CD14-positive monocyte (primary cell): ENCODE measurements at places on chromosomes 12 and 14.

DNA sequence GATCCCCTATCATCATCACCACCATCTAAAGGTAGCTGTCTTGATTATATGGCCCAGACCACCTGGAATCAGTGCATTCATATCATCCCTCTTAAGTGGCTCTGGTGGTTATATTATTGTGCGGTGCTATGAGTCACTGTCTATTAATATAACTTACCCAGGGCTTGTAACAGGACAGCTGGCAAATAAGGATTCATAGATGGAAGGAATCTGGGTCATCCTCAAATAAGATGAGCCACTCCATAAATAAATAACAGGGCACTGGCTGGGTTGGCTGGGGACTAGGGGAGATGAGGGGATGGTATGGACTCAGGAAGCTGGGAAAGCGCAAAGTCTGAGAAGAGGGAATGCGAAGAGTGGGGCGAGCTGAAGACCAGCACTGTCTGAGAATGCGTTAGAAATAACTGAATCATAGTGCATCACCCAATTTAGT lies 216.1 kb downstream of the NUAK1 start:
- H3K4me1 ChIP-seq = no peaks in the 10 kb centered on the region
- no peak for DNase-seq
- no peak overlapping the region for H3K27ac ChIP-seq
- H3K4me3 ChIP-seq = no peak overlapping the region

DNA sequence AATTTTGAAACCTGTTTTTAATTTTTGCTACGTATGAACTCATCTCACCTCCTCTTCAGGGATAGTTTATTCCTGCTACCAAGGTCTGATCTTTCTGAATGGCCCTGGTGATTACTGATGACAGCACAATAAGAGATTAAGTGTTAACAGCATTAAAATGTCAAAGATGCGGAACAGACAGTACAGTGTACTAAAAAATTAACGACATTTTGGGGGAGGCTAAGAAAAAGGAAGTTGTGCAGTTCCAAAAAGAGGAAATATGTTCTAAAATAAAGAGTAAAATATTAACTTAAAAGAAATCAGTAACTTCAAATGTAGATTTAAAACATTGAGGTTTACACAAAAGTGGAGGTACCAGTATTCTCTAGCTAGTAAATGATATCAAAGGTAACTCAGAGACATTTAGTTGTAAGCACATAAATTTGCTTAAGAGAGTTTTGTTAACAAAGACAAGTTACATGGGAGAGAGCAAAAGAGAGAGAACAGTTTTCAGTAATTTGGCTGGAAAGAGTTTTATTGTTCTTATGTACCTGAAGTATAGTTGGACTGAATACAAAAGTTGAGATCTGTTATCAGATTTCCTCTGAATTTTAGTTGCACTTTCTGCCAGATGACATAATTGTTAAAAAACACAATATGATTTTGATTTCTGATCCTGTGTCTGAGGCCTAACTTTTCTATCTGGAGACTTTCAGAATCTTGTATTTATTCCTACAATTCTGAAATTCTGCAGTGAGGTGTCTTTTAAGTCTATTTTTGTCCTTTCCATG lies 4.2 kb upstream of the CLECL1 start:
- peaks cover 64% of the 10 kb centered on the region for H3K4me1 ChIP-seq
- DNase-seq = peak; percentile 51
- H3K27ac ChIP-seq = no peak overlapping the region
- H3K36me3 ChIP-seq = no peaks in the 10 kb centered on the region
- no peak overlapping the region for H3K4me3 ChIP-seq

- peaks cover 87% of the 10 kb centered on the region for H3K4me1 ChIP-seq
- no peak overlapping the region for H3K4me3 ChIP-seq
- no peaks in the 10 kb centered on the region for H3K27me3 ChIP-seq
- DNase-seq = no peak
Measured at GRCh38 chr12:47816403-47817271, 3.1 kb downstream of the HDAC7 start.

GRCh38 chr14:86714153-86714552 lies 1184.2 kb downstream of the FLRT2 start:
- no peaks in the 10 kb centered on the region for H3K36me3 ChIP-seq
- no peak for DNase-seq
- H3K4me1 ChIP-seq = peaks cover 14% of the 10 kb centered on the region

DNA sequence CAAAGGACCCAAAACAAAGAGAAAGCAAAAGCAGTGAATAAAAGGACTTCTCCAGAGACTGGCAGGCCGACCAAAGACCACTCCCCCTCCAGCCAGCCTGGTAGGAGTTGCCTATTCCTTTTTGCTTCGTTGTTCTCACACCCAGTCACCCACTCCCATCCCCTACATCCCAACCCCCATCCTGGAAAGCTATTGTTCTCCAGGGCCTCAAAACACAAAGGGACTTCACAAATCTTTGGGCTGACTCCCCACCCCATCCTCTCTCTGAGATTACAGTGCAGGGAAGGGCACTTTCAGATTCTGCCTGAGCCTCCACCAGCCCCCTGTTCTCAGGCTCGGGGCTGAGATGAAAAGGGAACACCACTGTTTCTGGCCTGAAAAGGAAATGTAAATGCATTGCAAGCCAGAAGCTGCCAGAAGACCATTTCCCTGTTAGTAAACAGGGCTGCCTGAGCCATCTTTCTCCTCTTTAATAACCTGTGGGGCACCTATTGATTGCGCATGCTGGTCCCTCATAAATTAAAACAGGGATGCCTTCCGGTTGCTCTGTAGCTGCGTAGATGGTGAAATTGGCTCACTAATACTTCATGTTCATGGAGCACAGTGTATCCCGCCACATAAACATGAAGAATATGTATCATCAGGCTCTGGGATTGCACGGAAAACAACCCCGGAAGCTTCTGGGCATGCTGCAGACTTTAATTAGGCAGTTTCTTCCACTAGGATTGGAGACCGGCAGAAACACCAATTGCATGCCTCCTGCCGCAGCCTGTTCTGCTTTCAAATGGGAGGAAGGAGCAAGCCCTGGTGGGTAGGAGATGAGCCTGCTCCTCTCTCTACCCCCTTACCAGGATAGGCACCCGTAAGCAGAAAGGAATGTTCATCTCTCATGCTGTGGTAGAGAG lies 130.3 kb upstream of the FUT8 start:
- H3K4me1 ChIP-seq = peaks cover 12% of the 10 kb centered on the region
- no peak overlapping the region for H3K27ac ChIP-seq
- no peaks in the 10 kb centered on the region for H3K36me3 ChIP-seq

DNA sequence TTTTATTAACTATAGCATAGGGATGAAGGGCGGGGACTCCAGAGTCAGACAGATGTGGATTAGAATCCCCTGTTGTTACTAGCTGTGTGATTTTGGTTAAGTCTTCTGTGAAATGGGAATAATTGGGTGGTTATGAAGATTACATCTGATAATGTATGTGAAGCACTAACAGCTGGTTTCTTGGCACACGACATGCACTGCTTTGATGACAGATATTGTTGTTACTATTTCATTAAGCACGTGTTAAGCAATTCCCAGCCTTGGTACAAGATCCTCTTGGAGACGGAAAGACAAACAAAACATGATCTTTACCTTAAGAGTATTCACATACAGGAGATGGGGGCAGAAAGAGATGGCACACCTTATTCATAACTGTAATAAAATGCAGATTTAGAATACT lies 7.9 kb downstream of the PPFIBP1 start:
- no peak overlapping the region for H3K27ac ChIP-seq
- no peak overlapping the region for H3K4me3 ChIP-seq
- no peaks in the 10 kb centered on the region for H3K4me1 ChIP-seq
- no peak for DNase-seq
- no peaks in the 10 kb centered on the region for H3K36me3 ChIP-seq

GRCh38 chr12:97471194-97471593 lies 8.6 kb downstream of the RMST start:
- DNase-seq = no peak
- H3K36me3 ChIP-seq = no peaks in the 10 kb centered on the region
- no peaks in the 10 kb centered on the region for H3K4me1 ChIP-seq
- no peaks in the 10 kb centered on the region for H3K27me3 ChIP-seq
- no peak overlapping the region for H3K27ac ChIP-seq

DNA sequence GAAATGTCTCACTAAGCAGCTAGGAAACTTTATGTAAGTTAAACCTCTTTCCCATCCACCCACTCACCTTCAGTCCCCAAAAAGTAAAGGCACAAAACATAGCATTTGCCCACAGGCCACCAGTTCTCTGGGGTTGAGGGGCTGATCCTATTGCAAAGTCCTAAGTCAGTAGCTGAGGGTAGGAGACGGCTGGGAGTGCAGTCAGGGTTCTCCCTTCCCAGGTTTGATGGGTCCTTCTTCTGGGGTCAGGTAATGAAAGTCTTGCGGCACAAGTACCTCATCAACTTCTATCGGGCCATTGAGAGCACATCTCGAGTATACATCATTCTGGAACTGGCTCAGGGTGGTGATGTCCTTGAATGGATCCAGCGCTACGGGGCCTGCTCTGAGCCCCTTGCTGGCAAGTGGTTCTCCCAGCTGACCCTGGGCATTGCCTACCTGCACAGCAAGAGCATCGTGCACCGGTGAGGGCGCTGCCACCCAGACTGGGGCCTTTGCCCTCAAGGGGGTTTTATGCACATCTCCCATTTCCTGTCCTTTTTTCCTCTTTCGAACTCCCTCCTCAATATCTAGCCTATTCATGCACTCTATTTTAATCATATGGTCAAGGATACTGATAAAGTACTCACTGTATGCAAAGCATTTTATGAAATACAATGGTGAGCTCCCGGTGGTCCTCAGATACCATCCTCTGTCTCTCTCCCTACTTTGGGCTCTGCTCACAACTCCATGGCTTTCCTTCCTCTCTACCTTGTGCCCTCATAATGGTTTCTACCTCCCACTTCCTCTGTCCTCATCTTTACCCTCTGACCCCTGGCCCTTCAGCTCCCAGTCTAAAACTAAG lies 986 bp downstream of the TSSK4 start:
- no peak for DNase-seq
- no peak overlapping the region for H3K4me3 ChIP-seq
- peaks cover 94% of the 10 kb centered on the region for H3K36me3 ChIP-seq
- H3K4me1 ChIP-seq = no peaks in the 10 kb centered on the region
- H3K27ac ChIP-seq = peak overlapping the region; percentile 31

DNA sequence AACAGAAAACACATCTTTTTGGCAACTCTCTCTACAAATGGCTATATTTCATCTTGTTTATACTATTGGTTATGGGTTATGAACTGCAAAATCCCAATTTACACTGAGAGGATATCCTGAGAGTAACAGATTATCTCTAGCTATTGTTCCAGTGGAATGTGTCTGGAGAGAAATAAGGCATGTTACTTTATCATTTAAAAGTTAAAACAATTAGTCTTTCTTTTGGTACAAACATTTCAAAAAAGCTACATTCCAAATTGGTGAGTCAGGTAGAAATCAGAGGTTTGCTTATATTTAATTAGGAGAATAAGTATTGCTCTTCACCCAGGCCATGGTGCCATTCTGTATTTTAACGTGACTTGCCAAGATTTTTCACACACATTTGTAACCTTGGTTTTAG lies 411.6 kb downstream of the CCER1 start:
- H3K36me3 ChIP-seq = no peaks in the 10 kb centered on the region
- H3K27ac ChIP-seq = no peak overlapping the region
- DNase-seq = no peak

DNA sequence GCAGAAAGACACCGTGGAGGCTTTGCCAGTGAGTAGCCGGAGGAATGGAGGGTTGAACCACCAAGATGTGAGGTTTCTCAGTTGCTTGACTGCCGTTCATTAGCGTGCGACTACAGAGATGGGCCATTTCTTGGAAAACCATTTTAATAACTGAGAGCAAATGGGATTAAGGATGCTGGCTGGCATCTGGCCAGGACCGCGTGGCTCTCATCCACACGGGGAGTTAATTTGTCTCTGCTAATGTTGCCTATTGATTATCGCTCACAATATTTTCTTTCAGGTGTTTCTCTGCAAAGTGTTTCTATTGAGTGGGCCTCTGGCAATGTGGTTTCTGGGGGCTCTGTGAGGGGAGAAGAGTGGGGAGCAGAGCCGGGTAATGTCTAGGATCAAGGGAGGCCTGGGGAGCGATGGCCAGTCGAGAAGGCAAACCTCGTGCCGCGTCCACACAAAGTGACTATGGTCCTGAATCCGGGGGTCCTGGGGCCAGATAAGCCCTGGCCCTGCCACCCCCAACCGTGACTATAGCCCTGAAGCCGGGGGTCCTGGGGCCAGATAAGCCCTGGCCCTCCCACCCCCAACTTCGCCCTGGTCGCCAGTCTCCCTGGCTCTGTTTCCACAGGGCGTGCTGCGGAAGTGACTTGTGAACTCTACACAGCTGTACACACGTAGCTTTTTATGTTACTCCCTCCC lies 110.6 kb downstream of the PRMT8 start:
- peaks cover 7% of the 10 kb centered on the region for H3K4me1 ChIP-seq
- no peaks in the 10 kb centered on the region for H3K36me3 ChIP-seq
- DNase-seq = no peak
- H3K27ac ChIP-seq = no peak overlapping the region
- H3K27me3 ChIP-seq = no peaks in the 10 kb centered on the region

- H3K27me3 ChIP-seq = no peaks in the 10 kb centered on the region
- H3K4me3 ChIP-seq = no peak overlapping the region
- no peaks in the 10 kb centered on the region for H3K4me1 ChIP-seq
- DNase-seq = no peak
Measured at GRCh38 chr14:72499746-72500145, 394.2 kb downstream of the DPF3 start.

DNA sequence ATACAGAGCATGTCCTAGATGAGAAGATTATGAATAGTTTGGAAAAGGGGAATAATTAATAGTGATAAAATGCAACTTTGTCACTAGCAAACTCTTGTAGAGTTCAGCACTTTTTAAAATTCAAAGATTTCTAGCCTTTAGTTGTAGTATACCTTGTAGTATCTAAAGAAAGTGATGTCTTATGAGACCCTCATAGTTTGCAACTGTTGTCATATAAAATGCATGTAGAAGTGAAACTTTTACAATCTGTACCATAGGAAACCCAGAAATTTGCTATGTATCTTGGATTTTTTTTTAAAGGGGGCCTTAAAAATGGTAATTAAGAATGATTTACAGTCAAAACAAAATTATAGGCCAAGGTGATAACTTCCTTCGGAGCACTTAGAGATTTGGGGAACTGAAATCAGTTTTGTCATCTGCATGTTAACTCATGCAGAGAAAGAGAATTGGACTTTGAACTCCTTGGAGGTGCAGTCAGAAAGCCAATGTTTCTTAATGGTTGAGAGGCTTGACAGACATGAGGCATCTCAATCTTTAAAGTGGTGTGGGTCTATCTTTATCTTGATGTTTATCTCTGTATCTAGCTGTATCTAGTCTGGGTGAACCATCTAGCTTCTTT lies 1.3 kb downstream of the LRRK2 start:
- peak; percentile 79 for DNase-seq
- H3K4me3 ChIP-seq = peak overlapping the region; percentile 99
- H3K27ac ChIP-seq = peak overlapping the region; percentile 86
- H3K36me3 ChIP-seq = peaks cover 8% of the 10 kb centered on the region
- H3K4me1 ChIP-seq = peaks cover 82% of the 10 kb centered on the region
- H3K27me3 ChIP-seq = no peaks in the 10 kb centered on the region
